ENCODE measurements at places on chromosomes 2 and 18.

GRCh38 chr2:29921560-29921915 is at the start of gene ALK:
Gene ALK, minus strand, starts transcription at chr2:29921586. Its CDS starts 927 bp downstream, at chr2:29920659.
- DNase-seq = peak; percentile 97

- DNase-seq = no peak
These were observed 128.5 kb downstream of the CALCRL start for GRCh38 chr2:187319441-187320108.

GRCh38 chr18:69399253-69399652 is 1.4 kb upstream of the DOK6 start:
- no peak for DNase-seq

GRCh38 chr18:42734520-42734919 is 381.0 kb downstream of the RIT2 start:
- no peak for DNase-seq
